ENCODE measurements at places on chromosomes 6 and 20. TPM values are rescaled to one million over a fixed set of nuclear protein-coding genes. Genes with fewer than 3 reads are reported as not detected.

SLC17A1 gene
- not detected for total RNA-seq

BTN2A1 gene
- total RNA-seq, result 7.8 TPM

HTR1E gene
- total RNA-seq, result not detected

EGFL8 gene
- 0.81 TPM for total RNA-seq

SLC44A4 gene
- total RNA-seq, result 0.06 TPM

SNHG17 gene
- 13.7 TPM for total RNA-seq

MRAP2 gene
- total RNA-seq, result 0.57 TPM

PCIF1 gene
- total RNA-seq, result 7.3 TPM

GRIK2 gene
- total RNA-seq, result 0.13 TPM

TTK gene
- 12.1 TPM for total RNA-seq

SLC24A3 gene
- total RNA-seq, result 0.16 TPM

ENPP1 gene
- total RNA-seq, result 0.31 TPM

DACT2 gene
- total RNA-seq, result not detected

SLC32A1 gene
- total RNA-seq, result not detected

RSPO3 gene
- total RNA-seq, result under 0.01 TPM

KIF13A gene
- 56.0 TPM for total RNA-seq

IL17F gene
- not detected for total RNA-seq

RIMS1 gene
- 37.8 TPM for total RNA-seq
